ENCODE measurements at places on chromosomes 16 and 17.
A peak's percentile ranks its signal among the peaks of the same experiment; 100 is the strongest.

- DNase-seq, result no peak
Measured at GRCh38 chr16:73011926-73012325, 36.0 kb downstream of the ZFHX3 start.

- no peak for DNase-seq
Measured at GRCh38 chr17:77774182-77774581, 184.3 kb upstream of the TNRC6C start.

DNA sequence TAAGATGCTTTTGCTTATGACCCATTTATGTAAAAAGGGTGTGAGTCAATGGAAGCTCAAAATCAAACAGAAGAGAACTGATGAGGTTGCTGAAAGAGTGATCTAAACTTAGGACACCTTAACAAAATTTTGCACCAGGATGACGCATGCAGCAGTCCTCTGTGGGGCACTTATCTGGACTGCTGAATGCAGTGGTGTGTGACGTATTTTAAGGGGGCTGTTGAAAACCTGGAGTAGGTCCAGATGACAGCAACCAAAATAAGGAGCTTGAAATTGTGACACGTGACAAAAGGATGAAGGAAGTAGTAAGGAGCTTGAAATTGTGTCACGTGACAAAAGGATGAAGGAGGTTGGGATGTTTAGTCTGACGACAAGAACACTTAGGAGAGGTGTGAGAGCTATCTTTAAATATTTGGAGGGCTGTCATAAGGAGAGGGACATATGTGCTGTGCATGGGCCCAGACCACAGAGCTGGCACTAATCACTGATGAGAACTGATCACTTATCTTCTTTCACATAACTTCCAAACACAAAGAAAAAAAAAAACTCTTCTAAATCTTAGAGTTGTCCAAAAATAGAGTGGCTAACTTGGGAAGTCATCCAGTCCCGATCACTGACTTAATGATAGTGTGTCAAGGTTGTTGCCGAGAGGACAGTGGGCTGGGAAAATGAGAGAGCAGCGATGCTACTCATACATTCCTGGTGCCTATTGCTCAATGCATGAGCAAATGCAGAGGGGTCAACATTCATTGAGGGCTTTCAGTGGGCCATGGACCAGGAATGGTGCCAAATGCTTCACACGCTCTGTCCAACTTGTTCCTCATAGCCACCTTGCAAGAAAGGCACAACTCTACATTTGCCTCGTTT is 264.2 kb upstream of the ZFHX3 start:
- no peak for DNase-seq

GRCh38 chr16:63982110-63982509 is 1139.8 kb downstream of the CDH11 start:
- DNase-seq, result no peak

DNA sequence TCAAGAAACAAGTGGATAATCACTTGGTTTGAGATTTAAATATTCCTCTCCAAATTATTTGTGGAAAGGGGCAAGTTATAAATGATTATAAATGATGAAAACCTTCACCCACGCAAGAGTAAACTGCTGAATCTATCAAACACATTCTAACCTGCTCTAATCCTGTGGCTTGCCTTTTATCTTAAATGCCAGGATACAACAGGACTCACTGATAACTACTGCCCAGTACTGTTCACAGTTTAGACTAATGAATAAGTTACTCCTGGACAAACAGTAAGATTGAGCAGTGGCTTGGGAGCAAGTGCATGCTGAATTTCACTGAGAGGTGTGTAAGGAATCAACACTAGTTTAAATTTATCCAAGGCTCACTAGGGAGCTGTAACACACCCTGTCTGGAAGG is 31.1 kb downstream of the IGF2BP1 start:
- DNase-seq, result no peak

DNA sequence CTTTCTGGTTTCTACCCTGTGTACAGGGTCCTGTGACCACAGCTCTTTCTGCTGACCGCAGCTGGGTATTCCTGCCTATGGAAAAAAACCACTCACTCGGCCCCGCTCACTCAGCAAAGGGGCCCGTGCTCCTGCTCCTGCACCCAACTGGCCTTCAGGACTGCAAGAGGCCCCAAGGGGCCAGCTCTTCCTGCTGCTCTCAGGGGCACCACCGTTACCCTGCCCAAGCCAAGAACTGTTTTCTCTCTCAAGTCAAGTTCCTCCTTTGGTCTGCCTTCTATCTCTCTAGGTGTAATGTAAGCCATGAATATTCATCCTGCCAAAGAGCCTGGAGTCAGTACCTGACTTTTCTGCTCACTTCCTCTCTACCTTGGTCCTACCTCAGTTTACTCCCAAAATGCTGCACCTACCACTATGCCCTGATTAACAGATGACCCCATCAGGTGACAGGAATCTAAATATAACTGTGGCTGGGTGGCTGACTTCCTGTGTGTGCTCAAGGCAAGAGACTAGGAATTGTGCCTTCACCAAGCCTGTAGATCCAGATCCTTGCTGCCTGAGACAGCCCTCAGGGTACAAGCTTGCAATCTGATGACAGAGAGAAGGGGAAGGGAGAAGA is 20.4 kb upstream of the SCIMP start:
- DNase-seq, result no peak

- no peak for DNase-seq
Measured at GRCh38 chr17:81253358-81254131, 14.4 kb downstream of the NDUFAF8 start.

GRCh38 chr16:414395-415169 is 10.9 kb upstream of the RAB11FIP3 start:
- no peak for DNase-seq

DNA sequence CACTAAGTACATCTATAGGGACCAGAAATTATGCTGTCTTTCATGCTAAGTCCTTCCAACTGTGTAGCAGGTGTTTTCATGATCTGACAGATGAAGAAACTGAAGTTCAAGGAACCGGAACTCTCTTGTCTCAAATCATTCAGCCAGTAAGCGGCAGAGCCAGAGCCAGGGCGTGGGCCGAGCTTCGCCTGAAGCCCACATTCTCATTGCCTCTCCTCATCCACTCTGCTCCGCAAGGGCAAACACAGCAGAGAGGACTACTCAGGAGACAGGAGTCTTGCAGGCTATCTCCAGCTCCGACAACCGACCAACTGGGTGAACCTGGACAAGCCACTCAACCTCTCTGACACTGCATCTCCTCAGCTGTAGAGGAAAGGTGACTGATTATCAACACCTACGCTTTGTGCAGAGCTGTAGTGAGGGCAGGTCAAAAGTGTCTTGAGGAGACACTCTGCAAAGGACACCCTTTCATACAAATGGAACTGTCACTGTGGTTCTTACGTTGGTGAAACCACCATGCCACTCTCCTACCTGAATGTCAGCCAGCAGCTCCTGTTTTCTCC is 72.9 kb downstream of the CYTH1 start:
- no peak for DNase-seq

DNA sequence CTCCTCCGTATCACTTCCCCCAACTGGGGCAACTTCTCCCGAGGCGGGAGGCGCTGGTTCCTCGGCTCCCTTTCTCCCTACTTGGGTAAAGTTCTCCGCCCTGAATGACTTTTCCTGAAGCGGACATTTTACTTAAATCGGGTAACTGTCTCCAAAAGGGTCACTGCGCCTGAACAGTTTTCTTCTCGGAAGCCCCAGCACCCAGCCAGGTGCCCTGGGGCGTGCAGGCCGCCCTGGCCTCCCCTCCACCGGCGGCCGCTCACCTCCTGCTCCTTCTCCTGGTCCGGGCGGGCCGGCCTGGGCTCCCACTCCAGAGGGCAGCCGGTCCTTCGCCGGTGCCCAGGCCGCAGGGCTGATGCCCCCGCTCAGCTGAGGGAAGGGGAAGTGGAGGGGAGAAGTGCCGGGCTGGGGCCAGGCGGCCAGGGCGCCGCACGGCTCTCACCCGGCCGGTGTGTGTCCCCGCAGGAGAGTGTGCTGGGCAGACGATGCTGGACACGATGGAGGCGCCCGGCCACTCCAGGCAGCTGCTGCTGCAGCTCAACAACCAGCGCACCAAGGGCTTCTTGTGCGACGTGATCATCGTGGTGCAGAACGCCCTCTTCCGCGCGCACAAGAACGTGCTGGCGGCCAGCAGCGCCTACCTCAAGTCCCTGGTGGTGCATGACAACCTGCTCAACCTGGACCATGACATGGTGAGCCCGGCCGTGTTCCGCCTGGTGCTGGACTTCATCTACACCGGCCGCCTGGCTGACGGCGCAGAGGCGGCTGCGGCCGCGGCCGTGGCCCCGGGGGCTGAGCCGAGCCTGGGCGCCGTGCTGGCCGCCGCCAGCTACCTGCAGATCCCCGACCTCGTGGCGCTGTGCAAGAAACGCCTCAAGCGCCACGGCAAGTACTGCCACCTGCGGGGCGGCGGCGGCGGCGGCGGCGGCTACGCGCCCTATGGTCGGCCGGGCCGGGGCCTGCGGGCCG is 1.6 kb downstream of the HIC1 start:
- DNase-seq, result no peak

DNA sequence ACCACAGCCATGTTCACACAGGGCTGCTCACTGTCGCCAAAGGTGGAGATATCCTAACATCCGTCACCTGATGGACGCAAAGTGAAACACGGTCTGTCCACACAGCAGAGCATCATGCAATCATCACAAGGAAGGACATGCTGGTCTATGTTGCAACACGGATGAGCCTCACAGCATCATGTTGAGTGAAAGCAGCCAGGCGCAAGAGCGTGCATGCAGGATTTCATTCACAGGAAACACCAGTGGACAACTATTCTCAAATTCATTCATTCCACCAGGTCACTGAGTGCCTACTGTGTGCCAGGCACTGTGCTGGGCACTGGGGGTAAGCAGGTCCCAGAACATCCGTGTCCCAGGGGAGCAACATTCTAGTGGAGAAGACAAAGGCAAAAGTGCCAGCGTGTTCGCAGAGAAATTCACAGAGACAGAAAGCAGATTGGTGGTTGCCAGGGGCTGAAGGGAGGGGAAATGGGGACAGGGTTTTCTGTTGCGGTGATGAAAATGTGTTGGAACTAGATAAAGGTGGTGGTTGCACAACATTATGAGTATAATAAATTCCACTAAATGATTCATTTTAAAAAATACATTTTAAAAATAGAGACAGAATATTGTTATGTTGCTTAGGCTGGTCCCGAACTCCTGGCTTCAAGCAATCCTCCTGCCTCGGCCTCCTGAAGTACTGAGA is 22.7 kb upstream of the KCNJ12 start:
- no peak for DNase-seq

- DNase-seq, result no peak
Measured at GRCh38 chr17:33435721-33436301, 142.7 kb upstream of the ASIC2 start.

GRCh38 chr17:356671-357434 is 4.2 kb upstream of the RPH3AL start:
- no peak for DNase-seq

DNA sequence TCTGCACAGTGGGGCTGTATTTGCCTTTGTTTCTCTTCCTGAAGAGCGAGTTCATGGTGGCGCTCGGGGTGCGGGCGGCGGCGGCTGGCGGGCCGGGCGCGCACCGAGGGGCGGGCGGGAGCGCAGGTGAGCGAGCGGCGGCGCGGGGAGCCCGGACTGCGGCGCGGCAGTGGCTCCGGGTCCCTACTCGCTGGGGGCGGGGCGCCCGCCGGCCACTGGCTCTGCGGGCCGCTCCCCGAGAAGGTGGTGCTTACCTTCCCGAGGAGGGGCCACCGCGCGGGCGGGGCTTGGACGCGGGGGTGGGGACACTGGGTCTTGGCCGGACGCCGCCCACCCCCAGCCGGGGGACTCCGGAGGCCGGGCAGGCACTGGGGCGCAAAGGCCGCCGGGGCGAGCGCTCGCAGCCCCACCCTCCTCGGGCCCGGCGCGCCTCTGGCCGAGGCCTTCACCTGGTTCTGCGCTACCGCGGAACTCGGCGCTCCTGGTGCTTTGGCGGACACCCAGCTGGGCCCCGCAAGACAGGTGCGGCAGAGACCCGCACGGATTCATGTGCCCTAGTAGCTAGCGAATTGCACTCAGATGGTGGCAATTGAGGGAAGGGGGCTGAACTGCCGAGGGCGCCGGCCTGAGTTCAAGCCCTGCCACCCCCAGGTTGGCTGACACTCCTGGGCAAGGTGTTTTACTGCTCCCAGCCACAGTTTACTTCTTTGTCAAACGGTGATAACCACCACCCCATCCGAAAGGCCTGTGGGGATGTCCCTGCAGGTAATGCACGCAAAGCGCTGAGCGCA is at the start of gene PPL:
Gene PPL, minus strand, starts transcription at position 158 of the 791 bp plus-strand sequence. Its CDS starts 103 bp downstream, at position 55.
- peak; percentile 80 for DNase-seq

DNA sequence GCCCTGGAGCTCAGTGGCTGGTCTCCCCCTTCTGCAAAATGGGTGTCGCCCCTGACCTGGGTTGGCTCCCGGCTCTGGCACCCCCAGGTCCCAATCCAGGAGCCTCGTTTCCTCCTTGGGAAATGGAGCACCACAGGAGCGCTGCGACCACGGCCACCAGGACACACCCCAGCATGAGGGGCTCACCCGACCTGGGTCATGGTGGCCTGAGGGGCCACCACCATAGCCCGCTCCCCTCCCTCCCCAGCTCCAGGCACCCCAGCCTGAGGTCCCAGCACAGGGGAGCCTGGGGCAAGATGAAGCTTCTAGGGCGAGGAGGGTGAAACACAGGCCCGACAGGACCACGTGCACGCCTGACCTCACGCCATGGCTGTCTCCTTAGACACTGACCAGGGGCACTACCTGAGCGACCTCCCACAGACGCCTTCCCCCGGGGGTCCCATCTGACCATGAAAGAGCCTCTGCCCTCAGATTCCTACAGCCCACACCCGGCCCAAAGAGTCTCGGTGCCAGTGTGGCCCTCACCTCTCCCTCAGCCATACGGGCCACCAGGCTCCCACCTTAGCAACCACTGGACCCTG is 11.8 kb downstream of the BCAR1 start:
- no peak for DNase-seq

- no peak for DNase-seq
Measured at GRCh38 chr17:46205975-46206374, 12.7 kb upstream of the KANSL1 start.

DNA sequence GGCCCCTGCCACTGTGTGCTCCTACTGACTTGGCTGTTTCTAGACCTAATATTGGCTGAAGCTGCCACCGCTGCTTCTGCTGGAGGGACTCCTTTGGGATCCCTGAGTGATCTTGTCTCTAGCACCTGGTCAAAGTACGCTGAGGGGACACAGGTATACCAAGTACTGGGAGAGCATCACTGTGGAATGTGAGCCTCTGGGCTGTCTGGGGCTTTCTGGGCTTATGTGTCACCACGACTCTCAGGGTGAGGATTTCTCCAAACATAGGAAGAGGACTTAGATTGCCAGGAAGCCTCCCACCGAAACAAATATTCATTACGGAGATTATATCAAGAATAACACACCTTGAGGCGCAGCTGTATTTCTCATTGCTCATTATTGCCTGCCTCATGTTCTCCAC is 435.8 kb downstream of the HS3ST3B1 start:
- DNase-seq, result no peak

DNA sequence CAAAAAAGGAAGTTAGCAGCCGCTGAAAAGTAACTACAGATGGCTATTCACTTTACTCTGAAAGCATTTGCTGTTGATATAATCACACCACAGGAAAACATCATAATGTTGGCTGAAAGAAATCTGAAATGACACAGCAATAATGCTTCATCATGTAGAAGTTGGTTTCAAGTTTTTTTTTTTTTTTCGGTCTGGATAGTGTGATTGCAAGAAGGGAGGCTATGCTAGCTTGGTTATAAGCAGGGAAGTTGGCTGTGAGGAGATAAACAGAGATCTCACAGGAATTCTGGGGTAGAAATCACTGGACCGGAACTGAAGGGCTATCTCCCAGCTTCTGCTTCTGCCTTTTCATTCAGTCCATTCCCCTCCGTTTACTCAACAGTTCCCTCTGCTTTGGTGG is 57.9 kb downstream of the MYO1D start:
- DNase-seq, result no peak

Data from DMS79 (cell line).